ENCODE measurements at places on chromosomes 7 and 10.

DNA sequence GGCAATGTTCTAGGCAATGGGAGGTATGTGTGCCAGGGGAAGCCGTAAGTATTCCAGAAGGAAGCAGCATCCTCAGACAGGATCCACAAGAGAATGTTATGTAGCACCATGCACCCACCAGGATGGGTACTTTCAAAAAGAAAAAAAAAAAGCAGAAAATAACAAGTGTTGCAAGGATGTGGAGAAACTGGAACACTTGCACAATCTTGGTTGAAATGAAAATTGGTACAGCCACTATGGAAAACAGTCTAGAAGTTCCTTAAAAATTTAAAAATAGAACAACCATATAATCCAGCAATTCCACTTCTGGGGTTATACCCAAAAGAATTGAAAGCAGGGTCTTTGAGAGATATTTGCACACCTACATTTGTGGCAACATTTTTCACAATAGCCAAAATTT is 20.2 kb downstream of the C10orf71 start:
- no peak for DNase-seq

GRCh38 chr10:74957285-74957961 is 131.0 kb downstream of the KAT6B start:
- no peak for DNase-seq

DNA sequence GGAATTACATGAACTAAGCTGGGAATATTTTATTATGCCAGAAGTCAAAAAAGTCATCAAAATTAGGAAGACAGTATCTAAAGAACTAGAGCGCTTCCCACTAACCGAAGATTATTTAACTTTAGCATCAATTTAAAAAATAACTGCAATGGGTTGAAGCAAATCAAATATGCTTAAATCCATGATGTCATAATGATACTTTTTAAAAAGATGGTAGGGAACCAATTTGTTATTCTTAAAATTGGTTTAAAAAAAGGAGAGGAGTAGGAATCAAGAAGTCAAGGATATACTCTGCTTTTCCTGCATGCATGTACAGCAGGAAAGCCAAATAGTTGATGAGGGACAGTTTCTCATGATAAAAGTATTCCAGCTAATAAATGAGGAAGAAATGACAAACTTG is 3.2 kb upstream of the ASAH2 start:
- DNase-seq: no peak

DNA sequence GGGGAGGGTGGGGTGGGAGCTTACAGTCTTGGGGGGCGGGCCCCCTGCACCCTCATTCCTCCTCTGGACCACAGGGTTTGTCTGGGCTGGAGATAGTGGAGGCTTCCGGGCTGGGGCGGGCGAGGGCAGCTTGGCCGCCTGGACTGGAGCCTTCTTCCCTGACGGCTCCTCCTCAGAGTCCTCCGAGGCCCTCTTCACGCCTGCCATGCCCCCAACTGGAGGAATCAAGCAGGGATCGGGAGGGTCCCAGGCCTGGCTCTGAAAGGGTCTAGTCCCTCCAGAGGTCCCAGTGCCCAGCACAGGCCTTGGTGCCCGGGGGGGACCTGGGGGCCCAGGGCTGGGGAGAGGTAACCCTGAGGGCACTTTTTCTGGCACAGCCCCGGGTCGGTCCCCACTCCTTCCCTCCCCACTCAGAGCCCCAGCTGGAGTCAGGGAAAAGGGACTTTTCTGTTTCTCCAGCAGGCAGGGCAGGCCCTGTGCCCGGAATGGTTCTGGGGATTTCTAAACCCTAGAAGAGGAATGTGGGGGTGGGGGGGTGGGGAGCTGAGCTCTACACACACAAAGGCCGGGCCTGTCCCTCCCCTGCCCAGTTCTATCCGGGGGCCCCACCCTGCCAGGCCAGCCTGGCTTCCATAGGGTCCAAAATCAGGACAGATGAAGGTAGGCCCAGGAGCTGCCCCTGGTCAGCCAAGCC is 11.6 kb downstream of the MICALL2 start:
- no peak for DNase-seq

- no peak for DNase-seq
These were observed 79.3 kb upstream of the ACBD5 start for GRCh38 chr10:27319752-27320431.

Data from mesothelial cell of epicardium (in vitro differentiated cells).